ENCODE measurements at places on chromosomes 13 and 19.

- DNase-seq = no peak
Observed at GRCh38 chr19:13610039-13610691, 103.9 kb upstream of the CACNA1A start.

DNA sequence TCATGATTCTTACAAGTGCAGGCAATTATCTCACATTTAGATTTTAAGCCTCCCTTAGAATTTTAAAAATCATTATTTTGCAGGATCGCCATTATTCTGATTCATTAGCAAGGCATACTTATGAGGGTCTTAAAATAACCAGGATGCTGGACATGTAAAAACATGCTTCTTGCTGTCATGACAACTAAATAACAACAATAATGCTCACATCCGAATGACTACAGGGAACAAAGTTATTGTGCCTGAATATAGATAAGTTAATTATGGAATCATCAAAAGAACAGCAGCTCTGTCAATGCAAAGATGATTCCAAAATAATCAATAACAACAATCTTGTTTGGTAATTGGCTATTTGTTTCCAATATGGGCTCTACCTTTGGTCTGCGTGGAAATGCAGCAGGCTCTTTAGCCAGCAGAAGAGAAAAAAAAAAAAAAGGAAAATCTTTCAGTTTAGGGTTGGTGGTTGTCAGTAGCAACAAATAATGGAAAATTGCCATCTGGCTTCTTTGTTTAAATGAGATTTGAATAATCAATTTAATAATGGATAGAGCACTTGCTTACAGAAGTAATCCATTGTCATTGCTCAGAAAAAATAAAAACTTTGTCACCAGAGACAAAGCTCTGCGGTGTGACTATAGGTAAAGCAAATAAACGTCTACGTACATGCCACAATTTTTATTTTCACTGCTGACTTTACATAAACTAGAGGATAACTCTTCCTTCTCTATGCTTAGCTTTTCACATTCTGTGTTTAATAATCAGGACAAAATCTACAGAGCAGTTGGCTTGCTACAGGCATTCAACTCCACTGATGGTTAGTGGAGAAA is 468.9 kb upstream of the TSHZ3 start:
- no peak for DNase-seq

GRCh38 chr13:88429862-88430261 is 758.7 kb downstream of the SLITRK5 start:
- no peak for DNase-seq

DNA sequence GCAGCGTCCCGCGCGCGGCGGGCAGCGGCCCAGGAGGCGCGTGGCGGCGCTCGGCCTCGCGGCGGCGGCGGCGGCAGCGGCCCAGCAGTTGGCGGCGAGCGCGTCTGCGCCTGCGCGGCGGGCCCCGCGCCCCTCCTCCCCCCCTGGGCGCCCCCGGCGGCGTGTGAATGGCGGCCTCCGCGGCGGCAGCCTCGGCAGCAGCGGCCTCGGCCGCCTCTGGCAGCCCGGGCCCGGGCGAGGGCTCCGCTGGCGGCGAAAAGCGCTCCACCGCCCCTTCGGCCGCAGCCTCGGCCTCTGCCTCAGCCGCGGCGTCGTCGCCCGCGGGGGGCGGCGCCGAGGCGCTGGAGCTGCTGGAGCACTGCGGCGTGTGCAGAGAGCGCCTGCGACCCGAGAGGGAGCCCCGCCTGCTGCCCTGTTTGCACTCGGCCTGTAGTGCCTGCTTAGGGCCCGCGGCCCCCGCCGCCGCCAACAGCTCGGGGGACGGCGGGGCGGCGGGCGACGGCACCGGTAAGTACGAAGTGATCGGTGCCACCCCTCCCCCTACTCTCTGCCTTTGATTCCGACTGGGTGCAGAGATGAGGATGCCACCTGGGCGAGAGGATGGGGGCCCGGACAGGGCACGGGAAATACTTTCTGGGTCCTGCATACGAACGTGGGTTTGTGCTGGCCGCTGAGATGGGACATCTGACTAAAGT is 874 bp downstream of the TRIM28 start:
- DNase-seq = no peak

GRCh38 chr13:109719962-109720646 is 66.3 kb downstream of the IRS2 start:
- DNase-seq = no peak

DNA sequence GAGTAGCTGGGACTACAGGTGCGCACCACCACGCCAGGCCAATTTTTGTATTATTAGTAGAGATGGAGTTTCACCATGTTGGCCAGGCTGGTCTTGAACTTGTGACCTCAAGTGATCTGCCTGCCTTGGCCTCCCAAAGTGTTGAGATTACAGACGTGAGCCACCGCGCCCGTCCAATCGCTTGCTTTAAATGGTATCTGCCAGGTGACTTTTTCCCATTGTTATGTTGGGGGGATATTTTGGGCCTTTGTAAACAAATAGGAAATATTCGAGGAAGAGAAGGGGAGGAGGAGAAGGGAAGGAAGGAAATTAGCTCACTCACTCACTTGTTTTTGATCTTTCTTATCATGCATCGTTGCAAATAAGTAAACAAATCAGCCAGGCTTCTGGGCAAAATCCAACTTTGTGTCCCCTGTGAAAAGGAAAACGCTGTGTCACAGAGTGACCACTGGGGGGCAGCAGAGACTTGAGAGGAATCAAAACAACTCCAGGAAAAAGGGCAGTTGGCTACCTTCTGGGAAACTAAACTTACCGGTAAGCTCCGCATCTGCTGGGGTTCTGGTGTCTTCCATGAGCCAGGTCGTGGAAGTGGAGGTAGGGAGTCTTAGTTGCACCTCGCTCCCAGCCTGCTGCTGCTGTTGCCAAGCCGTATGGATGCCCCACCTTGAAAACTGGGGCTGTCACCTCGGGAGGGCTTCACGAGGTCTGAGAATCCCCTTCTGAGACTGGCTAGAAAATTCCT is 9.3 kb upstream of the RANBP3 start:
- peak; percentile 41 for DNase-seq

- no peak for DNase-seq
Observed at GRCh38 chr13:77172650-77173049, 145.7 kb upstream of the FBXL3 start.

GRCh38 chr13:52159159-52159982 is at the start of gene NEK3:
Gene NEK3, minus strand, starts transcription at chr13:52159597. Its CDS starts 3,406 bp downstream, at chr13:52156191.
- peak; percentile 35 for DNase-seq

- DNase-seq = no peak
Observed at GRCh38 chr13:113919761-113920559, 53.9 kb downstream of the C13orf46 start.

DNA sequence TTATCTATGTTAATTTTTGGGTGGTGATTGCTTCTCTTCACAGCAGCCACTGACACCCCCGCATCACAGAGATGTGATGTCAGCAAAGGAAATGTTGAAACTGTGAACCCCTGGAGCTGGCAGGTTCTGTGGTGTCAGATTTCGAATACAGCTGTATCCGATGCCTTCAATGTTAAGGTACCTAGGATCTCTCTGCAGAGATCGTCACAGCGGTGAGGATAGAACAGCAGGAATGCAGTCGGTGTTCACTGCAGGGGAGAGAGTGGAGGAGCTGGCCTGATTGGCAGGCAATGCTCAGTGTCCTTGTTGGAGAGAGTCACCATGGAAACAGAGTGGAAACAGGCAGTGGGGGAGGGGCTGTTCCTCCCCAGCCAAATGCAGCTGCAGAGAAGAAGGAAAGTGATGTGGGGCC is 79.5 kb upstream of the ZNF835 start:
- DNase-seq = no peak

DNA sequence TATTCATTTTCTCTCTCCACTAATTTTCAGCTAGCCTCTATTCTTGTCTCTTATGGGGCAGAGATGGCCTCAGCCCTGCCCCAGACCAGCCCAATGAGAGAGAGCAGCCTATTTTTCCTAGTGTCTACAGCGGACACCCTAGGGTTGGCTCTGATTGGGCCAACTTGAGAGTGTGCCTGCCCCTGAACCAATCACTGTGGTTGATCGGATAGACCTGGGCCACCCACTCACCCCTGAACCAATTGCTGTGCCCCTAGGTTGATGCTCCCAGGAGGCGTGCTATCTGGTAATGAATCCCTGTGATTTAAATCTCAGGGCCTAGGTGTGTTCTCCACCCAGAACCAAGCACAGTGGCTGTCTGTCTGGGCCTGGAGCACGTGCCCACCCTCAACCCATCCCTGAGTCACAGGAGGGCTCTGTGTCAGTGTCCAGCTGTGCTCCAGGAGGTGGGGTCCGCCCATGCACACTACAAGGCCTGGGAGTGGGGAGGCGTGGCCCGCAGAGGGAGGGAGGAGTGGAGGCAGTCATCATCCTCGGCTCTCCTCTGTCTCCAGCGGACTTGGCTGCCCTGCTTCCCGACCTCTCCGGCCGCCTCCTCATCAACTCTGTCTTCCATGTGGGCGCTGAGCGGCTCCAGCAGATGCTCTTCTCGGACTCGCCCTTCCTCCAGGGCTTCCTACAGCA is 14.9 kb upstream of the SCN1B start:
- DNase-seq = no peak

DNA sequence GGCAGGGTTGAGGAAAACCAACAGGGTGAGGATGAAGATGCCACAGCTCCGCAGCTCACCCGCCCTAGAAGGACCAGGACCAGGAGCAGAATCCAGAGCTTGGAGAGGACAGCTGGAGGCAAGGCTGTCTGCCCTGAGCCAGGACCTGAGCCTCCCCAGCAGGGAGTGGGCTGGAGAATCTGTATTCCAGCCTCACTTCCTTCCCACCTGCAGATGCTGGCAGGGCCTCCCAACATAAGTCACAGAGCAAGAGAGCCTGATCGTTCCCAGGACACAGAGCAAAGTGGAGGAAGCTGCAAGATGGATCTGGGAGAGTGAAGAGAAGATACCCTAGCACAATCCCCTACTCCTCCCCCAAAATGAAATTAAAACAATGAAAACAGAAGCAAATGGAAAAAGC is 61.7 kb upstream of the WASF3 start:
- no peak for DNase-seq

- no peak for DNase-seq
Observed at GRCh38 chr13:32627793-32628192, 41.5 kb downstream of the PDS5B start.

GRCh38 chr19:49487277-49488045 is at the start of gene RPL13A:
Gene RPL13A, plus strand, starts transcription at chr19:49487608. Its CDS starts 22 bp downstream, at chr19:49487630.
- DNase-seq = peak; percentile 99

GRCh38 chr19:46533621-46534081 is 38.0 kb upstream of the PNMA8B start:
- no peak for DNase-seq

Data from GM04504 (cell line).